ENCODE measurements at places on chromosomes 1 and 21. TPM values are rescaled to one million over a fixed set of nuclear protein-coding genes. Genes with fewer than 3 reads are reported as not detected.
A peak's percentile ranks its signal among the peaks of the same experiment; 100 is the strongest.

The GUCA2B gene
- not detected for total RNA-seq

DNA sequence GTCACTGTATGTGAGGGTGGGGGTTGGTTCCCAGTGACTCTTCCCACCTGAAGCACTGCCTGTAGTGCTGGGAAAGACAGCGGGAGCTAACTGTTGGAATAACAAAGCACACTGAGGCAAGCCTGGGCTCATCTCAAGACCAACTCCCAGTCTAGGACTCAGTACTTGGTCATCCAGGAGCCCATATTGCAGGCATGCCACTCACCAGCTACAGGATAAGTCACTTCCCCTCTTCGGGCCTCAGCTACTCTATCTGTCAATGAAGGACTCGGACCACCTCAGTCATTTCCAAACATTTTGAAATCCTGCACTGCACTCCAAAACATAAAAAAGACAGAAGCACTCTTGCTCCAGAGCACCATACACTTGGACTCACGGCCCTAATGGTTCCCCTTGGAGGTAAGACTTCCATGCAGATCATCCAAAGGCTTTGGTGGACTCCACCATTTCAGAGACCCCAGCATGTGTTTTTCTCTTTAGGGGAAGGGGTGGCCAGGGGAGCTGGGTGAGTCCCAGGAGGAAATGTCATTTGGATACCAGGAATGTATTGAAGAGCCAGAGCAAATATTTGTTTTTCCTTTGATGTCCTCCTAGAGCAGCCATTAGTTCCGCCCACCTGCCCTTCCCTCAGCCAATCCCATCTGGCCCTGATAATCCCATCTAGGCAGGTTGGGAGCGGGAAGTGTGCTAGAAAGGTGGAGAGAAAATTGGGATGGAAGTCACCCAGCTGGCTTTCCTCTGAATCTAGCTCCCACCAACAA lies 3.1 kb downstream of the NUAK2 start:
- peaks cover 76% of the 10 kb centered on the region for H3K4me1 ChIP-seq
- no peak overlapping the region for H3K27ac ChIP-seq
- DNase-seq: no peak
- H3K27me3 ChIP-seq: peaks cover 33% of the 10 kb centered on the region
- peak overlapping the region; percentile 38 for H3K4me3 ChIP-seq

GRCh38 chr1:40421431-40422384 lies 28.6 kb upstream of the ZFP69B start:
- no peak for DNase-seq
- no peaks in the 10 kb centered on the region for H3K27me3 ChIP-seq
- H3K36me3 ChIP-seq: peaks cover 5% of the 10 kb centered on the region
- no peaks in the 10 kb centered on the region for H3K4me1 ChIP-seq
- no peak overlapping the region for H3K27ac ChIP-seq
- no peak overlapping the region for H3K4me3 ChIP-seq

The DYNLT4 gene
- 0.57 TPM for total RNA-seq

- no peaks in the 10 kb centered on the region for H3K36me3 ChIP-seq
- peaks cover 19% of the 10 kb centered on the region for H3K4me1 ChIP-seq
- DNase-seq: no peak
- no peaks in the 10 kb centered on the region for H3K27me3 ChIP-seq
Observed at GRCh38 chr1:215637041-215637573, 70.0 kb downstream of the KCTD3 start.

The F3 gene
- total RNA-seq: 7.6 TPM
